ACHN (cell line): ENCODE measurements at places on chromosomes 16 and 17.
A peak's percentile ranks its signal among the peaks of the same experiment; 100 is the strongest.

DNA sequence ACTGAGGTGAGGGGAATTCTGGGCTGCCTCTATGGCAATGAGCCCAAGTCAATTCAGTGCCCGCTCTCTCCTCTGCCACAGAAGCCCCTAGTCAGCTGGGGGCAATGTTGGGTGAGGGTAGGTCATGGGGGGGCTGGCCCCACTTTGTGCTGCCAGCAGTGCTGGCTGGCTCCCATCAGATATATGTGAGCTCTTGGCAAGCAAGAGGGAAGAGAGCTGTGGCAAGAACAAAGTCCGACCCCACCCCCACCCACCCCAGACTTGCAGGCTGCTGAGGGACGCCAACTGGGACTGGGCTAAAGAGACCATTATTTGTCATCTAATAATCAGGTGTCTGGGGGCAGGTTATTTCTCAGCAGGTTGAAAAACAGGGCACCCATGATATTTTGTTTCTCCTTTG, 89.4 kb downstream of the YPEL2 start:
- no peak for DNase-seq

GRCh38 chr16:17411263-17411662, 59.5 kb downstream of the XYLT1 start:
- DNase-seq, result no peak

- DNase-seq, result no peak
Observed at GRCh38 chr16:20611975-20612481, 35.9 kb upstream of the ACSM2B start.

DNA sequence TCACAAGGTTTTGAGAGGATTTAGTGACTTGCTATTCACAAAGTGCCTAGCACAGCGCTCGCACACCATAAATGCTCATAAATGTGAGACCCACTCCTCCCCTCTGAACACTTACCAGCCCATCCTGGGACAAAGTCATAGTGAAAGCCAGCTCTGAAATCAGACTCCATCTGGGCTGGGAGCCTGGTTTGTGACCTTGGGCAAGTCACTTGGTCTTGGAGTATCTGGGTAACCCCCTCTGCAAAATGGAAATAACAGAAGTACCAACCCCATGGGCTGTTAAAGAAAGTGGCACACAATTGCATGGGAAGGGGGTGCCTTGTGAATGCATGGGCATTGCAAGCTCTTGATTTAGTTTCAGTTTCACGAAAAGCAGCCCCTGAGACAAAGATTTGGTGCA, 104.7 kb upstream of the CDH5 start:
- no peak for DNase-seq

DNA sequence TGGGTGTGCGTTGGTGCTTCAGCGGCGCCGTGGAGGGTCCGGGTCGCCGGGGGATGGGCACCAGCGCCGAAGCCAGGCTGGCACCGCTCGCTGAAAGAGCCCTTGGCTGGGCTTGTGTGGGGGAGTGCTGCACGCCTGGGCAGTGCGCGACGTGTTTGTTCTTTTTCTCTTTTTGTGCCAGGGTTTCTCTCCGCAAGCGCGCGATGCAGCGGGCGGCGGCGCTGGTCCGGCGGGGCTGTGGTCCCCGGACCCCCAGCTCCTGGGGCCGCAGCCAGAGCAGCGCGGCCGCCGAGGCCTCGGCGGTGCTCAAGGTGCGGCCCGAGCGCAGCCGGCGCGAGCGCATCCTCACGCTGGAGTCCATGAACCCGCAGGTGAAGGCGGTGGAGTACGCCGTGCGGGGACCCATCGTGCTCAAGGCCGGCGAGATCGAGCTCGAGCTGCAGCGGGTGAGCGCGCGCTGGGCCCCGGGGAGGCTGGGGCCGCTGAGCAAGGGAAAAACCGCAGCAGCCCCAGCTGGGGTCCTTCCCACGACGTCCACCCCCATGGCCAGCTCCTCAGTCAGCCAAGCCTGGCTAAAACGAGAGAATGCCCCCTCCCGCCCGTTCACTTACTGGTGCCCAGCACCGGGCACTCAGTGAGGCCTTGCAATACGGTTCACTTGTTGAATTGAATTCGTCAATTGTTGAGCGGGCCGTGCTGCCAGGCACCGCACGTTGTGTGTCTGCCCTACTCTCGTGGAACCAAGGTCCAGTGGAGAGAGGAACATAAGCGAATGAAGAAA, 541 bp downstream of the GPT2 start:
- DNase-seq, result peak; percentile 22
